ENCODE measurements at places on chromosomes 1 and 21.

DNA sequence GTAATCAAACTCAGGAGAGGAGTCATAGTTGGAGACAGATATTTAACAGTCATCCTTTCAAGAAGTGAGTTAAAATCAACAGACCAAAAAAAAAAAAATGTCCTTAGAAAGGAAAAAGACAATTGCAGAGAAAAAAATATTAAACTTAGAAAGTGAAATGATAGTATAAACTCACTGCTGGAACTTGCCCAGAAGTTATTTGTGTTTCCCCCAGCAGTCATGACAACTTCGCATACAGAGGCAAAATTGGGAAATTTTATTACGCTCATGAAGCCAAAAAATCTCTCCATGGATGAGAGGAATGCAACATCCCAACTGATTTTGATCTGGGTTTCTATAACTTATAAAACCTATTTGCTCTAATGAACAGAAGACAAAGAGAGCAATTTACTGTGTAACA, 198.2 kb downstream of the LRRC7 start:
- DNase-seq: no peak

DNA sequence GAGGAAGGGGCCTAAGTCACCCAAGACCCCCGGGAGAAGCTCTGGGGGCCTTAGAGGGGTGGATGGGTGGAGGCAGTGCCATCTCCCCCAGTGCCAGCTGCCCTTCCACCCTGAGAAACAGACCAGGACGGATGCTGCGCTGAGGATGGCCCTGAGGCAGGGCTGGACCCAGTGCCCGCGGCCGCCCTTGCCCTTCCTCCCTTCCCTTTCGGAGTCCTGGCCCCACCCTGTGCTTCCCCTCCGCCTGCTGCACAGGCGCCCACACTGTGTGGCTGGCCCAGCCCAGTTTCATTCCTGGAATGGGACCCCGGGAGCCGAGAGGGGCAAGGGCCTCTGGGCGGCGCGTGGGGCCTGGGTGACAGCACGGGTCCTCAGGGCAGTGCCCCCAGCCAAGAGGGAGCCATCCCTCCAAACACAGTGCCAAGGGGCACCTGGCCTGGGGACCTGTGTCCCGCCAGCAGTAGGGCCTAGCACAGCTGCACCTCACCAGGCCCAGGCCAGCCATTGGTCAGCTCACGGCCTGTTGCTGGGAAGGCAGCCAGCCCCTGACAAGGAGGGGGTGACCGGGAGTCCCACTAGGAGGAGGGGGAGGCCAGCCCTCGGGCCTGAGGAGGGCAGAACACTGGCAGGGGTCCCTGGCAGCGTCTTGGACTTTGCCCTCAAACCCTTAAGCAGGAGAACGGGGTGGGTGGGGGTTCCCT, 13.4 kb upstream of the SKI start:
- DNase-seq: no peak

GRCh38 chr1:18647681-18648214, 17.1 kb downstream of the PAX7 start:
- no peak for DNase-seq

- DNase-seq: no peak
Observed at GRCh38 chr1:153942766-153943549, 3.6 kb downstream of the DENND4B start.

DNA sequence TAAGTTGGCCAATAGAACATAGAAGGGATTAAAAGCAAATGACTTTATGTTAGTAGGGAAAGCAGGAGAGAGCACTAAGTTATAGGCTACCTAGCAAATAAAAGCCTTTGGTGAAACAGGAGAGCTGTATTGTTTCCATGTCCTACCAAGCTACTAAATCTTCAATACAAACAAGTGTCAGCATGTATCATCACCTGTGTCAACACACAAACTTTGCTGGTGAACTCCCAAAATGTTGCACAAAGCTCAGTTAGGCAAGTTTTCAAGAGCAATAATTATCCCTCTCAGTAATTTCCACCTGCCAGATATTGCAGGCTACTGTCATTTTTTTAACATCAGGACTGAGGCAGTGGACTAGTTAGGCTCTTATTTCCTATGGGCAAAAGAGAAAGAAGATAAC, 77.7 kb upstream of the ADAM30 start:
- DNase-seq: no peak
